ENCODE measurements at places on chromosomes 1 and 21.

DNA sequence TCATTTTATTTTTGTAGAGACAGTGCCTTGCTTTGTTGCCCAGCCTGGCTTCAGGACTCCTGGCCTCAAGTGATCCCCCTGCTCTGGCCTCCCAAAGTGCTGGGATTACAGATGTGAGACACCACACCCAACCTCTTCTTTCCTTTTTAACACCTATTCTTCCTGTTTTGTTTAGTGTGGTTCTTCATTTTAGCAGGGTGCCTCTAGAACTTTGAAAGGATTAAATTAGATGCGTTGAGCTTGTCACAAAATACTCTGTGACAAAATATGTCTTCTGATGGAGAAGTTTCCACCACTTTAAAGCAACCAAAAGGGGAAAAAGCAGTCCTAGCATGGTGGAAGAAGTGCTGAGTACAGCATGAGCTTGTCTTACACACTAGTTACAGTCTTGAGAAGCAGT, 42.0 kb downstream of the CDC14A start:
- DNase-seq = no peak

DNA sequence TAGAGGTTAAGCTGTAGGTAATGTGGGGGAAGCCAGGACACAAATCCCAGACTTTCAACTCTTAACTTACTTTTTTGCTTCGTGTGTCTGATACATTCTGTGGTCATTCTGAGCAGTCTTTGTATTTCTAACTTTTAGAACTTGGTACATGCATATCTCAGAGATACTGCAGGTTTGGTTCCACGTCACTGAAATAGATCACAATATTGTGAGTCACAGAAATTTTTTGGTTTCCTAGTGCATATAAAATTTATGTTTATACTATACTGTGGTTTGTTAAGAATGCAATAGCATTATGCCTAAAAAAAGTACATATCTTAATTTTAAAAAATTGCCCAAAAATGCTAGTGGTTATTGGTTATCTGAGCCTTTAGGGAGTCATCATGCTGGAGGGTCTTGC, 3.2 kb downstream of the URB2 start:
- DNase-seq = no peak

DNA sequence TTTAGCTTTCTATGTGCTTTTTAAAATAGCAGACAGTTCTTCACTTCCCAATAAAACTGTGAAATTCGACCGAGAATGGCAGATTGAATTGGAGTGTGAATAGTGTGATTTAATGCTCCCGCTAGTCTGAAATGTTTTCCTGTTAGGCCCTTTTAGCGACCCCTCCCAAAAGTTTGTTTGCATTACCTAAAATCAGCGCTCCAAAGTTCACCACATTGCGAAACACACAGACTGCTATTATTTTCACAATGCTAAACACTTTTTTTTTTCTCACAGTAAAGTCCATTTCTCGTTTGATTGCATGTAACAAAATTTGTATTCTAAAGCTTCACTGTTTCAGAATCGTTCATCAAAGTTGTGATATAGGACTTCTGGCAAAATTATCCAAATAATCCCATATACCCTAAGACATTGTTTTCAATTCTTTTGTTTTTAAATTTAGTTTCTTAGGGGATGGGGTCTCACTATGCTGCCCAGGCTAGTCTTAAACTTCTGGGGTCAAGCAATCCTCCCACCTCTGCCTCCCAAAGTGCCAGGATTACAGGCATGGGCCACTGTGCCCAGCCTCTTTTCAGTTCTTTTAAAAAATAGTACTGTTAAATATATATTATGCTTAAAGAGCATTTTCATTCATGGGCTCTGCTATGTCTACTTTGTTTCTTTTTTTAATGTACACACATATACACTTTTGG, 76.5 kb upstream of the USH2A start:
- no peak for DNase-seq

DNA sequence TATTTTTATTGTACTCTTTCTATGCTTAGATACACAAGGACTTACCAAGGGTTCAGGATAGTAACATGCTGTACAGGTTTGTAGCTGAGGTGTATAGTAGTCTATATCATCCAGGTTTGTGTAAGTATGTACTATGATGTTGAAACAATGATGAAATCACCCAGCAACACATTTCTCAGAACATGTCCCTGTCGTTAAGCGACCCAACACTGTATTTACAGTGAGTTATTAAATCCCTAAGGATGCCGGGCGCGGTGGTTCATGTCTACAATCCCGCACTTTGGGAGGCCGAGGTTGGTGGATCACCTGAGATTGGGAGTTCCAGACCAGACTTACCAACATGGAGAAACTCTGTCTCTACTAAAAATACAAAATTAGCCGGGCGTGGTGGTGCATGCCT, 21.6 kb upstream of the RCOR3 start:
- no peak for DNase-seq

DNA sequence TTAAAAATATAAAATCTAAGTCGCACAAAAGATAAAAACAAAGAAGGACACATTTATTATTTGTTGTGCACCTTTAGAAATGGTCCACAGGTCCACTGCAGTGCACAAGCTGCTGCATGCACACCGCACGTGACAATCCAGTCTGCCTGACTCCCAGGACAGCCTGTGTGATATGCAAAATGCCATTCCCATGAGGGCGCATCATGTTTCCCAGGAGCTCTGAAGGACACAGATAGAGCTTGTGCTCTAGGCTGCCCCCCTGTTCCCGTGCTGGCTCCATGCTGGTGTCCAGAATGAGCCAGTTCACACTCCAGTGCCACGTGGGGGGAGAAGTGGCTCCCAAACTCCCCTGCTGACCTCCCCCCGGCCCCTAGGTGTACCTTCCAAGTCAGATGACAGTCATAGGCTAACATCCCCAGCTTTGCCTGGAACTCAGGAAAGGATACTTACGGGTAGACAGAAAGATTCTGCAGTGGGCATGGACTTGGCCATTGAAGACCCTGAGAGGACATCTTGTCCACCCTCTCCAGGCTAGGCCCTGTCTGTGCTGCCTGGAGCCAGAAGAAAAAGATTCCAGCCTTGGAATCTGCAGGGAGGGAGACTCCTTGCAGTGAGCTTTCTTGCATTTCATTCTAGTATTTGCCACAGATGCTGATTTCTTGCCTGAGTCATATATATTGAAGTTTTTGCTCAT, 26.3 kb downstream of the RAB7B start:
- DNase-seq = no peak

DNA sequence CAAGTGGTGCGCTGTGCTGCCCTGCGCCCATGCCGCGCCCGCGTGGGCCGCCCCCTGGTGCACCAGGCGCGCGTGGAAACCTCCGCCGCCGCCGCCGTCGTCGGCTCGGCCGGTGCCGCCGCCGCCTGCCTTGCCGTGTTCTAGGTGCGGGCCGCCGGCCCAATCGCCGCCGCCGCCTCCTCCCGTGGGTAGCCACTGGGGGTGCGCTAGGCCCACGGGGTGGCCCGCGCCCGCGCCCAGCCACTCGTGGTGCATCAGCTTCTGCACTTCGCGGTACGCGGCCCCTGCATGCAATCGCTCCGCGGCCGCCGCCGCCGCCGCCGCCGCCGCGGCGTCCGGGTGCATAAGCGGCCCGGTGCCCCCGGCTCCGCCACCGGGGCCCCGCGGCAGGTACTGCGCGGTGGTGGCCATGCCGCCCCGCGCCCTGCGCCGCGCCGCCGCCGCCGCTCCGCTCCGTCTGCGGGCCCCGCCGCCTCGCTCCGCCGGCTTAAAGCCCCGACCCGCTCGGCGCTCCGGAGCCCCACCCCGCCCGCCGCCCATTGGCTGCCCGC, at the start of gene POU3F1:
TSS of gene POU3F1 (minus strand) at position 461 of the 551 bp plus-strand sequence. CDS start at position 411, 50 bp downstream.
- no peak for DNase-seq

- no peak for DNase-seq
Observed at GRCh38 chr1:55716151-55716550, 501.0 kb upstream of the USP24 start.

DNA sequence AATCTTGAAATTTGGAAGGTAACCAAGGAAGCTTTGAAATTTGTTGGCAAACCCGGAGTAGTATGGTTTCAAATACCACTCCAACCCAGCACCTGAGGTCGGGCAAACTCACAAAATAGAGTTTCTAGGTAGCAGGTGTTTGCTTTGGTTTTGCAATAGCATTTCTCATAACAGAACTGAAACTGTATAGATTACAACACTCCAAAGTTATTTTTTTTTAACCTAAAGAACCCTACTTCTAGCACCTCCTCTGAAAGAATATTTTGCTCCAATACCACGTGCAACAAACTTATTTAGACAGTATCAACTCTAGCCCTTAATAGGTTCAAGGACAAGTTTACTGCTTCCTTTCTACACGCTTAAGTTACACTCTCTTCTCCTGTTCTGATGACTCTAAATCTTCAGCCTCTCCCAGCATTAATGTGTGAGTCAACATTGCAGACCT, 178.5 kb upstream of the FMN2 start:
- DNase-seq = no peak

DNA sequence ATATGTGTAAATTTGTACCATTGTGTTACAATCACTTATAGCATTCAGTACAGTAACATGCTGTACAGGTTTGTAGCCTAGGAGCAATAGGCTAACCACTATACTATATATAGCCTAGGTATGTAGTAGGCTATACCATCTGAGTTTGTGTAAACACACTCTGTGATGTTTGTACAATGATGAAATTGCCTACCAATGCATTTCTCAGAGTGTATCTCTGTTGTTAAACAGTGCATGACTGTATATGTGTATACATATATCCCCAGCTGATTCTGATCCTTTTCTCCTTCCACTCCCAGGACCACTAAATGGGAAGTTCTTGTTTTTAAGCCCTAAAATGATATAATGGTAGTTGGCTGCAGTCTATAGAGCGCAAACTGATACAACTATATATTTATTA, 7.8 kb downstream of the GNPAT start:
- no peak for DNase-seq

- no peak for DNase-seq
Observed at GRCh38 chr1:36881541-36881940, 152.8 kb downstream of the GRIK3 start.

DNA sequence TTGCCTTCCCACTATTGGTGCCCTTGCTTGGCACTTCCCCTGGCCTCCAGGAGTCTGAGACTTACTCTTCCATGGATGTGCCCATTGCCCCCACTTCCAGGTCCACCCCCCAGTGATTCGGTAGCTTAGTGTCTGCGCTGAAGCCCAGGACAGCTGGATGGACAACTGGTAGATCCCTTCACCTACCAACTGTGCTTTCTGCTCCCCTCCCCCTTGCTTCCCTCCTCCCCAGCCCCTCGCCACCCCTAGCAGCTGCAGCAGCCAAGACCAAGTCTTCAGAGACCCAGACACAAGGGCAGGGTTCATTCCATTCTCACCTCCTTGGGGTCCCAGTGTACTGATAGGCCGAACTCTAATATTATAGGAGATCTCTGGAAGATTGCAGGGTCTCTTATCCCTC, 6.9 kb downstream of the LMNA start:
- DNase-seq = no peak

GRCh38 chr1:8113262-8114220, 87.4 kb upstream of the ERRFI1 start:
- DNase-seq = no peak

DNA sequence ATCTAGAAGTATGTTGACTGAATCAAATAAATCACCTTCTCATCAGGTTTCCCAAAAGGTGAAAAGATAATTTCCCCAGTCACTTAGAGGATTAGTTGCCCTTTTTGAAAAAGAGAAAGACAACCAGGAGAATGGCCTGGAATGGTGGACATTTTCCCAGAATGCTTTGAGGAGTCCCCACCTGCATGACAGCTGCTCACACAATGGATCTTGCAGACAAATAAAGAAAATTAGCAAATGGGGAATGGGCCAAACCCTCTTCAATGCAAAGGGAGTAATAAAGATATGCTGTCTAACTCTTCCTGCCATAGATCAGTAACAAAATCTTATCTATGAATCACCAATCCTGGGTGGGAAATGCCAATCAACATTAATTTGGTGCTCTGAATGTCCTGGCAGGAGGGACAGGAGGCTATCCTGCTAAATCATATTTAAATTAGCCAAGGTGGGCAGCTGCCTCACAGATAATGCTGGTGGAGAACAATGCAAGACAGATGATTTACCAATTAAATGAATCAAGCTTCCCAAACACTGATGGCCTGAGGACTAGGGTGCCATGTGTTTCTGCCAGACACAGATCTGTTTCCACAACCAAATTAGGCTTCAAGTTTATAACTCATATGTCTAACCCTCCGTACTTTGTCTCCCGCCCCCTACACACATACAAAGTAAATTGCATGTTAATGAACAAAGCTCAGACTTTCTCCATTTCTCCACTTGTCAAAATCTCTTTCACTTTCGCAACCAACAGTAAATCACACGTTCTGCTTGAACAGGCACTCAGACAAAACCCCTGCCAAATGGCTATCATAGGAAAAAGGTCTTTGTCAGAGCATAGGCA, 488.0 kb upstream of the PLXNA2 start:
- DNase-seq = no peak

- peak; percentile 81 for DNase-seq
Observed at GRCh38 chr1:10338047-10338446, 60.8 kb upstream of the PGD start.

GRCh38 chr1:43354936-43355335, 3.8 kb upstream of the CDC20 start:
- no peak for DNase-seq

GRCh38 chr1:7702365-7702764, 68.7 kb upstream of the VAMP3 start:
- DNase-seq = no peak

DNA sequence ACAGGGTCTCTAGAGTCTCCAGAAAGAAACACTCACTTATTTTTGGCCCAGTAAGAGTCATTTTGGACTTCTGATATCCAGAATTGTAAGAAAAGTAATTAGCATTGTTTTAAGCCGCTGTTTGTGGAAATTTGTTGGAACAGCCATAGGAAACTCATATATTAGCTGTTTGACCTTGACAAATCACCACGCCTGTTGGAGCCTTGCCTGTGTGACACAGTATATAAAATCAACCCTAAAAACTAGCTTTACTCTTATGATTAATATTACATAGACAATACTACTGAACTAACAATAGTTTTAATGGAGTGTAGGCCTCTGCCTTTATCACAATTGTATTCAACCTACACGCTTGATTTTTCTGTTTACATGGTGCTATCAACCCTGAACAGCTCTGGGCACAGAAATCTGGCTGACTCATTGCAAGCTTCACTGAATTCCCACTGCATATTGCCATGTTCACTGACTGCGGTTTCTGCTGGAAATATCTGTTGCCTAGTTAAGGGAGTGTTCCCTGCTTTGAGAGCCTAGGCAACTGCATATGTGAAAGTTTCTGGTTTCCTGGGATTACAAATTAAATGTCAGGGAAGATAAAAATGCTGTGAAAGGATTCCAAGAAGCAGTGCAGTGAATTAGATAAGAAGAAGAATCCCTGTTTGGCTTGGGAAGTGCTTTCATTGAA, 419.5 kb upstream of the DEPDC1 start:
- DNase-seq = peak; percentile 18

DNA sequence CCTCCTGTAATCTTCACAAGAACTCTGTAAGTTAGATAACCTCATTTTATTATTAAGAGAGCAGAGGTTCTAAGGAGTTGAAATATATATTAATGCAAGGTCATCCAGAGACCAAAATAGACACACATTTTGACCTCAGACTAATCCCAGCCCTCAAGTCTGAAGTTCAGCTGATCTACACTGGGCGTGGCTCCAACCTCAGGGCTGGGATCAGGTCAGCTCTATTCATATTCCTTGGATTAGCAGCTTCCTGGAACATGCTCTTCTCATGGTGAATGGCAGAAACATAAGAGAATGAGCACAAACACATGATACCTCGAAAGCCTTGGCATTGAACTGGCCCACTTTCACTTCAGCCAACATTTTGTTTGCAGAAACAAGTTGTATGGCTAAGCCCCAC, 200.8 kb upstream of the ST6GALNAC5 start:
- DNase-seq = no peak

GRCh38 chr1:192579010-192579738, 3.6 kb downstream of the RGS1 start:
- DNase-seq = no peak

All from AG20443 (cell line).